ENCODE measurements at places on chromosomes 11 and 22.

DNA sequence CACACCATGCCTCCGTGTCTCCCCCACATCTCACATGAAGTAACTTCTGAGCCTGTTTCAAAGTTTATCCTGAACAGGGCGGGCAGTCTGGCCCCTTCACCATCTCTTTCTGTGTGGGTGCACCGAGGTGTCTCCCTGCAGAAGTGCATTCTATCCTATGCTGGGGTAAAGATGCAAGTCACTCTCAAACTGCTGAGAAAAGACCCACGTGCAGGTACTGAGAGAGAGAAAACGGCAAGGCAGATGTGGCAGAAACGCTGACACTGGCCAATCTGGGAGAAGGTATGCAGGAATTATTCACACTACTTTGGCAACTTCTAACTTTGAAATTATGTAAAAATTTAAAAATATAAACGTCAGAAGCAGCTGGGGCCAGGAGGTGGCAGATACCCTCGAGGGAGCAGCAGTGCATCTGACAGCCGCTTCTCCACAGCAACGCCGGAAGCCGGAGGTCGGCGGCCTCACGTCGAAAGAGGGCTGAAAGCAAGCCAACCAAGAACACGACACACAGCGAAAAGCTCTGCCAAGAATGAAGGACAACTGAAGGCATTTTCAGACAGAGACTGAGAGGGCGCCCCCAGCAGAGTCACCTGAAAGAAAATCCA is 34.2 kb upstream of the MOB2 start:
- DNase-seq = no peak

DNA sequence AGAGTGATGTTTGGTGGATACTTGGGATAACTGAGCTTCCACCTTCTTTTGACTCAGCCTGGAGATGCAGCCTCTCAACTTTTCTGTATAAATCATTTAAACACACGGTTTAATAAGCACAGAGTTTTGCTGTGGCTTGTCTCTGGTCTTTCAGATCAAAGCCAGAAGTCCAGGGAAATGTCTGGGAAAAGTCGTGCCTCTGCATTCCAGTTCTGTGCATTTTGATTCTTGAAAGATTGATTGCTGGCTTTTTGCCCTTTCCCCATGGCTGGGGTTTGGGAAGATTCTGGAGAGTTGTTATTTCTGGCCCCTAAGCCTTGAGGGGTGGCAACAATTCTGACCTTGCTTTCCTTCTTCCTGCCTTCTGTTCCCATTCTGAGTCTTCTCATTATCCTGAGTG is 154.1 kb downstream of the COMMD9 start:
- DNase-seq = no peak

GRCh38 chr22:49574881-49575702 is 252.6 kb downstream of the BRD1 start:
- no peak for DNase-seq

DNA sequence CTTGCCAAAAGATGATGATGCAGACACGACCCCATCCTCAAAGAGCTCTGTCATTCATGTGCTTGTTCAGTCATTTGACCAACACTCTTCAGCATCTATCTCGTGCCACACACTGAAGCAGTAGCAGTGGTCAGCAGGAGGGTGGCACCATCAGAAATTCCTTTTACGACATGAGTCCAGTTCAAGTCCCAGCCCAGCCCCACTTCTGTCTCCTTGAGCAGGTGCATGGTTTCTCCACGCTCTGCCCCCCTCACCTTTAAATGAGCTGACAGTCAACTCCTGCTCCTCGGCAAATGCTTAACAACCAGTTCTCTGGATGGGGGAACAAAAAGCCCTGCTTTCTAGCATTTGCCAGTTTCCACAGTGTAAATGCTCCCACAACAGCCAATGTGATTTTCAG is 60.9 kb downstream of the SYN3 start:
- no peak for DNase-seq

GRCh38 chr11:134369656-134370525 is 38.1 kb downstream of the GLB1L2 start:
- no peak for DNase-seq

DNA sequence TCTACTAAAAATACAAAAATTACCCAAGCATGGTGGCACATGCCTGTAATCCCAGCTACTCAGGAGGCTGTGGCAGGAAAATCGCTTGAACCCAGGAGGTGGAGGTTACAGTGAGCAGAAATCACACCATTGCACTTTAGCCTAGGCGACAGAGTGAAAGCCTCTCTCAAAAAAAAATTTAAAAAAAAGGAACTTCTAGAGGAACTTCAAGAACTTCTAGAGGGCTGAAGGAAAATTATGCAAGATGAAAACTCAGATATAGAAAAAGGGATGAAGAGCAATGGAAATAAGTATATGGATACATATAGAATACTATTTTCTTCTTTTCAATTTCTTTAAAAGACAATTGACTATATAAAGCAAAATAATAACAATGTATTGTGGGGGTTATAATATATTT is 51.2 kb upstream of the PRR5 start:
- no peak for DNase-seq

DNA sequence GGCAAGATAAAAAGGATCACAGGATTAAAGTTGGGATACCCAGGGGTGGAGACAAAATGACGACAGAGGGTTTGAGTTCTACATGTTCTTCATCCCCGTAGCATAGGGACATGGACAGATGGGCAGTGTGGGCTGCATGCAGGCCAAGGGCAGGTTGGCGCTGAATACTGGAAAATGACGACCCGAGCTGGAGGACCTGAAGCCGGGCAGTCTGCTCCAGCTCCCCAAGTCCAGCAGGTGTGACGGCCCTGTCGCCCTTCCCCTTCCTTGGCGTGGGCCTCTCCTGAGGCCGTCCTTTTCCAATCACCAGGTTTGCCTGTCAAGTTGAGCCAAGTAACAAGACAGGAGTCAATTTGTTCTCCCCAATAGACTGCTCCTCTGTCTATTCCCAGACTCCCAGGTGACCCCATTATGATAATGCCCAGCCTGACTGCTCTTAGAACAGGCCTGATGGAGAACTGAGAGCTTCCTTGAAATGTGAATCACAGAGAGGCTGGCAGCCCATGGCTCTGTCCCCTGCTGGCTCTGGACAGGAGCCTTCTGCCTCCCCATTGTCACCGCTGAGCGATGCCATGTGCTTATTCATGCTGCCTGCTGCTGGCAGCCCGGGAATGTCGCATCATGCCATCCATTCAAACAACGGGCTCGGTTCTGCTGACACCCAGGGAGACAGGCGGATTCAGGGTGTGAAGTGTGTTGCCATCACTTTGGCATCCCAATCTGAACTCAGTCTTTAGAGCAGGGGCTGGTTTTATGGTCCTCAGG is 392.1 kb downstream of the NTM start:
- DNase-seq = no peak

- no peak for DNase-seq
Observed at GRCh38 chr11:119316016-119316728, 758 bp downstream of the MCAM start.

GRCh38 chr22:46758867-46759290 is 3.6 kb upstream of the TBC1D22A start:
- DNase-seq = peak; percentile 72

DNA sequence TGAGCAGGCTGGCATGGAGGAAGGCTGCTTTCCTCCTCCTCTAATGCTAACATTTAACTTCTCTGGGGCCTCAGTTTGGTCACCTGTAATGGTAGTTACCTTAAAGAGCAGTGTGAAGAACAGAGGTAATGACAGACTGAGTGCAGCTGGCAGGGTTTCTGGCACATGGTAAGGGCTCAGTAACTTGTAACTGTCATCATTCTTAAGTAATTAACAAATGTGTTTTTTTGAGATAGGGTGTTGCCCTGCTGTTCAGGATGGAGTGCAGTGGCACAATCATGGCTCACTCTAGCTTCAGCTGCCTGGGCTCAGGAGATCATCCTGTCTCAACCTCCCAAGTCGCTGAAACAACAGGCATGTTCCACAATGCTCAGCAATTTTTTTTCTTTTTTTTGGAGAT is 242.0 kb upstream of the SYN3 start:
- no peak for DNase-seq

DNA sequence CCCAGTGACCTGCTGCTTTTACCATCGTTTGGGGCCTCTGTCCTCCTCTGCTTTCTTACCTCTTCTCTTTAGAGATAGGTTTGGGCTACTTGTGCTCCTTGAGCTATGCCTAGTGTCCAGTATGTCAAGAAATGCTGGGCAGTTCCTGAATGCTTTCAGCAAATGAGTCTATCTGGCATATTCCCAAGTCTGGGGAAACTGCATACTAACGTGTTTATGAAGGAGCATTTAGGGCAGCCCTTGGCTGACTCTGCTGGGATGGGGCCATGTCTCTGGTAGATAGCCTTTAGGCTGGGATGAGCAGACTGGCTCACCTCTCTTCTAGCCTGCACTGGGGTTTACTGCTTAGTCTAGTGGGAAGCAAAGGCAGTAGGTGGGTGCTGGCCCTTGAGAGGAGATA is 43.7 kb upstream of the SUSD2 start:
- peak; percentile 89 for DNase-seq

- DNase-seq = no peak
Observed at GRCh38 chr11:134026655-134027343, 42.1 kb upstream of the JAM3 start.

DNA sequence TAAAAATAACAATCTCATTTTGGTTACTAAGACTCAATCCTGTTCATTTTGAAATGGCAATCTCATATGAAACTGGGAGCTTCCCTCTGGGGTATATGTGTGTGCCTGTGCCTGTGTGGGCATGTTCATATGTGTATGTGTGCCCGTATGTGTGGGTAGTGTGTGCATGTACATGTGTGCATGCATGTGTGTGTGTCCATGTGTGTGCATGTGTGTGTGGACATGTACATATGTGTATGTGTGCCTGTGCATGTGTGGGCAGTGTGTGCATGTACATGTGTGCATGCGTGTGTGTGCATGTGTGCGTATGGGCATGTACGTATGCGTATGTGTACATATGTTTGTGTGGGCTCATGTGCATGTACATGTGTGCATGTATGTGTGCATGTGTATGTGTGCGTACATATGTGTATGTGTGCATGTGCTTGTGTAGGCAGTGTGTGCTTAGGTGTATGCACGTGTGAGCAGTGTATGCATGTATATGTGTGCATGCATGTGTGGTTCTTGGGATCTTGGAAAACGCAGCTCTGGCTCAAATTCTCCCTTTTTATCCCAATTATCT is 24.5 kb upstream of the CACNG2 start:
- DNase-seq = no peak

GRCh38 chr22:27401321-27401720 is 400.2 kb downstream of the MN1 start:
- no peak for DNase-seq

DNA sequence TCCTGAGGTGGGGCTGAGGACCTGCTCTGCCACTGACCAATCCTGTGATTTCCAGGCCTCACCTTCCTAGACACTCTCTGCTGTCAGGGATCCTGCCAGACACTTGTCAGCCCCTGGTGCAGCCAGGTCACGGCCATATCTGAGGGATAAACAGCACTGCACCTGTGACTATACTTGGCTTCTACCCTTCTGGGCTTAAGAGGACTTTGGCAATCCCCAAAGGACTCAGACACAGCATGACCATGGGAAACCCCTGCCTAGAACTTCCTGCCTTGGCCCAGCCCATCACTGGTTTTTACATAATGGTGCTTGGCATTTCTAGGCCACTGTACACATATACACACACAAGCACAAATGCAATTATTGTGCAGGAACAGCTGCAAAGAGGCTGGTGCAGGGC is 11.6 kb upstream of the OLFML1 start:
- no peak for DNase-seq

GRCh38 chr11:11756718-11757117 is 85.1 kb upstream of the USP47 start:
- DNase-seq = no peak
